ENCODE measurements at places on chromosomes 5 and 9. TPM values are rescaled to one million over a fixed set of nuclear protein-coding genes. Genes with fewer than 3 reads are reported as not detected.

- no peaks in the 10 kb centered on the region for H3K27me3 ChIP-seq
- H3K36me3 ChIP-seq, result peaks cover 20% of the 10 kb centered on the region
- H3K4me1 ChIP-seq, result peaks cover 24% of the 10 kb centered on the region
- DNase-seq, result no peak
These were observed 200.1 kb upstream of the TBC1D2 start for GRCh38 chr9:98455256-98456155.

DNA sequence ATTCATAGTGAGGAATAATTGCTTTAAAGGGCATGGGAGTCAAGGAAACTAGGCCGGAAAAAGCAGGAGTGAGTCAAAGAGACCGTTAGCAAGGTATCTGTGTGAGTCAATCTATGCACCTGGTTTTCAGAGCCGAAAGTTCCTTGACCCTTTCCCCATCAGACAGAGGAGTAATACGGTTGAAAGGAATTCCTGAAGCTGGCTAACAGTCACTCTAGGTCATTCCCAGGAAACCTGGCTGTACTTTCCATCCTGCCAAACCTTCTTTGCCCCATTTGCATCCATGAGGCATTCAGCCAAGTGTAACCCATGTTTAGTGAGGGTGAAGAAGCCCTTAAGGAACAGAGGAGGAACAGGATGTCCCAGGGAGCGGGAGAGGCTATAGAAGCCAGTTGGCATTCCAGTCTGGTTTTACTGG, 16.2 kb downstream of the RBM18 start:
- DNase-seq, result no peak
- H3K27ac ChIP-seq, result no peak overlapping the region
- peaks cover 12% of the 10 kb centered on the region for H3K36me3 ChIP-seq
- no peaks in the 10 kb centered on the region for H3K27me3 ChIP-seq
- H3K4me1 ChIP-seq, result no peaks in the 10 kb centered on the region
- no peak overlapping the region for H3K4me3 ChIP-seq

- no peaks in the 10 kb centered on the region for H3K4me1 ChIP-seq
- no peak overlapping the region for H3K27ac ChIP-seq
- no peak for DNase-seq
- H3K4me3 ChIP-seq, result no peak overlapping the region
These were observed 118.1 kb downstream of the NR2F1-AS1 start for GRCh38 chr5:93462916-93463315.

DNA sequence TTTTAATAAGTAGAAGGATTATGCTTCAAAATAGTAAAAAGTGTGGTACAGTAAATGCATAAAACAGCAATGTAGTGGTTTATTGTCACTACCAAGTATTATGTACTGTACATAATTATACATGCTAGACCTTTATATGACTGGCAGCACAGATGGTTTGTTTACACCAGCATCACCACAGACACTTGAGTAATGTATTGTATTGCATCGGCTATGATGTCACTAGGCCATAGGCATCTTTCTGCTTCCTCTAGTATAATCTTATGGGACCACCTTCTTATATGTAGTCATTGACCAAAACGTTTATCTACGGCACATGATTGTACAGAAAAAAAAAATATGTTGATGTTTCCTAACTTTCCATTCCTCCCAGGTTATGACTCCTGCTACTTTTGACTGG, 31.9 kb upstream of the SSBP2 start:
- H3K27ac ChIP-seq, result no peak overlapping the region
- DNase-seq, result no peak
- H3K4me3 ChIP-seq, result no peak overlapping the region

DNA sequence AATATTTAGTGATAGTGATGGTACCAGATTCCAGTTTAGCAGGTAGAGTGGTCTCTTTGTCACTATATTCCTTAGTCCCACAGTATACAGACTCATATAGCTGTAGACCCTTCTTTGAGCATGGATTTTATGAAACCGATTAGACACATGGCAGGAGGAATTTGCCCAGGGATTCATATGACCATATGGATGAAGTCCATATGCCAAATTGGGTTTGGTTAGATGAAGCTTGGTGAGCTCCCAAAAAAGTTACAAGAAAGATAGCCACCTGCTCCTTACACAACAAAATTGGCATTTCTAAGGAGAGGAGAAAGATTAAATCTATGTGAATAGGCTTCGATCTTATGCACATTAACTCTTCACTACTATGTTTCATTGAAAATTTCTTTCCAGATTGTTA, 211.4 kb downstream of the CWC27 start:
- H3K4me3 ChIP-seq, result no peak overlapping the region
- H3K27me3 ChIP-seq, result no peaks in the 10 kb centered on the region
- H3K27ac ChIP-seq, result no peak overlapping the region

Gene IGFBPL1
- total RNA-seq, result 6.7 TPM

GRCh38 chr5:179187229-179187678, 127.1 kb downstream of the ZNF354C start:
- no peak overlapping the region for H3K27ac ChIP-seq
- peaks cover 2% of the 10 kb centered on the region for H3K27me3 ChIP-seq
- no peak overlapping the region for H3K4me3 ChIP-seq
- H3K4me1 ChIP-seq, result peaks cover 50% of the 10 kb centered on the region

DNA sequence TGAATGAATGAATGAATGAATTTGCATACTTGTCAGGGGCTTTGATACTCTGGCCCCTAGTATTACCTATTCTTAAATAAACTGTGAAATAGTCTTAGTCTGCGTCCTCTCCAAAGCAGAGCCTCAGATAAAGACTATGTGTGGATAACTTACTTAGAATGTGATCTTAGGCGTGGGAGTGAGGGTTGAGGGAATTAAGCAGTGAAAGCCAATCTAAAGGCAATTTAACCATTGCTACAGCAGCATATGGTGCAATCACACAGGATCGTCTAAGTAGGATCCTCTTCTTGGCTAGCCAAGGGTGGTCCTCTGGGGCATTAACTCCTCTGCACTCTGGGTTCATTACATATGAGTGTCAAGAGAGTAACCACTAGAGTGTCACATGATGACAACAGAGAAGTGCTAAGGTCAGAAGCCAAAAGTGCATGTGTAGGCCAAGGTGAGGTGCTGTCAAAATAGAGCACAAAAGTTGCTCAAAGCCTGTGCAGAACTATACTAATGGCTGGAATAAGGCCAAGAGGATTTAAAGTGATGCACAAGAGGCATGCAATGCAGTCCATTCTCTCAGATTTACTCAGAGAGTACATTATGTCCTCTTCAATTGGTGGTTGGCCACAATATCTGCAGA, 274.4 kb upstream of the SEMA6A start:
- H3K36me3 ChIP-seq, result no peaks in the 10 kb centered on the region
- no peaks in the 10 kb centered on the region for H3K4me1 ChIP-seq
- H3K27ac ChIP-seq, result no peak overlapping the region
- no peak for DNase-seq
- no peak overlapping the region for H3K4me3 ChIP-seq
- H3K27me3 ChIP-seq, result no peaks in the 10 kb centered on the region

GRCh38 chr5:73436535-73437100, 12.0 kb downstream of the FOXD1 start:
- no peak for DNase-seq
- peaks cover 93% of the 10 kb centered on the region for H3K27me3 ChIP-seq
- H3K4me3 ChIP-seq, result peak overlapping the region; percentile 16
- H3K36me3 ChIP-seq, result no peaks in the 10 kb centered on the region
- peaks cover 19% of the 10 kb centered on the region for H3K4me1 ChIP-seq
- H3K27ac ChIP-seq, result peak overlapping the region; percentile 80

DNA sequence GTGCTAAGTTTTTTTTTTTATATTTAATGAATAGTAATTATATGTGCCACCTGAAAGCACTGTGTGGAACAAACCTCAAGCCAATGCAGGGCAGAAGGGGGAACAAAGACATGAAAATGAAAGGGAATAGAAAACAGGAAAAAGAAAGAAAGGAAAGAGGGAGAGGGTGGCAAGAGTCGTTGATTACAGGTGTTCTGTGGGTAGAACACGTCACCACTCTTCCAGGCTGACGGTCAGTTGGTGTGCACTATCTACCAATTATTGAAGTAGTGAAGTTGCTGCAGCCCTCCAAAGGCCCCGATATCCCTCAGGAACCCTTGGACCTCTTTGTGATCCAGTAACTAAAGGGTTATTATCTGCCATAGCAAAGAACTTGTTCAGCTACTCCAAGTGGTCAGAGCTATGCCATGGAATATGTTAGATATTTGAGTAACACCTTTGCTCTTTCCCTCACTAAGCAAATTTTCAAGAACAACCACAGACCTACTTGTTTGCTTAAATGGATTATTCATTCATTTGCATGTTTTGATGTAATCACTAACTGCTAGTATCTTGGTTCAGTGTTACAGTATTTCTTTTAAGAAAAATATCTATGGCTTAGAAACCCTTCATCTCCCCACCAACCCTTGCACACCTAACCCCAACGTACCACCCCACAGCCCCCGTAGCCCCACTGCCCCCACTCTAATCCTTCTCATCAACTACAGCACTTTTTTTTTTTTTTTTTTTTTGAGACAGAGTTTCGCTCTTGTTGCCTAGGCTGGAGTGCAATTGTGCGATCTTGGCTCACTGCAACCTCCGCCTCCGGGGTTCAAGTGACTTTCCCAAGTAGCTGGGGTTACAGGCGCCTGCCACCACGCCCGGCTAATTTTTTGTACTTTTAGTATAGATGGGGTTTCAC, 31.3 kb downstream of the FYB1 start:
- no peaks in the 10 kb centered on the region for H3K4me1 ChIP-seq
- H3K27me3 ChIP-seq, result no peaks in the 10 kb centered on the region
- H3K4me3 ChIP-seq, result no peak overlapping the region
- H3K27ac ChIP-seq, result no peak overlapping the region

DNA sequence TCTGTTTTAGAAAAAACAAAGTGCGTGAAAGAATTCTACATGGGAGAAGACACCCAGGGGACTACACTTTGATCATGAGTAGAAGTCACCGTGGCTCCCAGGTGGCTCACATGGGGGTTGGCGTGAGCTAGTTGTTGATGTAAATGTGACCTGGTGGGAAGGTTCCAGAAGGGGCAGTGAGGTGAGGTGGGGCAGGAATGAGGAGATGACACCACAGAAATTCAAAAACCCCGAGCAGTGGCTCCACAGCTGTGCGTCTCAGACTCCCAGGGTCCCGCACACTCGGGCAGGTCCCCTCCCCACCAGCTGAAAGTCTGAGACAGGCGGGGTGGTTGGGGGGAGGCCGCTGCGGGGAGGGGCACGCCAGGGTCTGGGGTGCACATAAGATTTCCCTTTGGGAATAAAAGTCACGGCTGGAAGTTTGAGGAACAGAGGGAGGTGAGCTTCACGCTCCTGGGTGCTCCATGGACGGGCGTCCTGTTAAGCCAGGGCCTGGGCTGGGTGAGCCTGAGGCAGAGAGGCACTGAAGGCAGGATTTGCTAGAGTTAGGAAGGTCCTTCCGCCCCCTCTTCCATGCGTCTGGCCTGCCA, 29.9 kb downstream of the GLT6D1 start:
- no peaks in the 10 kb centered on the region for H3K36me3 ChIP-seq
- DNase-seq, result no peak
- H3K27me3 ChIP-seq, result no peaks in the 10 kb centered on the region
- H3K4me1 ChIP-seq, result peaks cover 11% of the 10 kb centered on the region

GRCh38 chr5:1007681-1008450, 736 bp upstream of the NKD2 start:
- H3K36me3 ChIP-seq, result peaks cover 13% of the 10 kb centered on the region
- peaks cover 62% of the 10 kb centered on the region for H3K4me1 ChIP-seq
- H3K4me3 ChIP-seq, result no peak overlapping the region
- H3K27me3 ChIP-seq, result peaks cover 41% of the 10 kb centered on the region

DNA sequence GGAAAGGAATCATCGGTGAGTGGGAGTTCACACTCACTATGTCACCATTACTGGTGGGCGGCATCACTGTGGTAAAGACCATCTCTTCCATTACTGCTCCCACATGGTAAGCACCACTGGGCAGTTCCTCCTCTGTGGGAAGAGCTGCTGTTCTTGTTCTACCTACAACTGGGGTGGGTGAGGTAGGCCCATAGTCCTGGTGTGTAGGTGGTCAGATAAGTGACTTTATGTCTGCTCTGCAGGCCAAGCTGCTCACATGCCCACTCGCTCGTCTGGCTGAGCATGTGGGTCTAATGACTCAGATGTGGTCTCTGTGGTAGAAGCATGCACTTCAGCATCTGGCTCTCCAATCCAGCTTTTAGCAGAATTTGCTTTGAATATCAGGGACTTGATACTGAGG, 82.9 kb downstream of the TMEM215 start:
- no peaks in the 10 kb centered on the region for H3K4me1 ChIP-seq
- H3K4me3 ChIP-seq, result no peak overlapping the region
- no peak for DNase-seq
- H3K36me3 ChIP-seq, result no peaks in the 10 kb centered on the region
- H3K27ac ChIP-seq, result no peak overlapping the region
- no peaks in the 10 kb centered on the region for H3K27me3 ChIP-seq

- H3K27ac ChIP-seq, result no peak overlapping the region
- DNase-seq, result no peak
- H3K36me3 ChIP-seq, result no peaks in the 10 kb centered on the region
- peaks cover 4% of the 10 kb centered on the region for H3K4me1 ChIP-seq
- H3K4me3 ChIP-seq, result no peak overlapping the region
- no peaks in the 10 kb centered on the region for H3K27me3 ChIP-seq
These were observed 283.4 kb upstream of the IRX2 start for GRCh38 chr5:3034881-3035280.
